NCI-H524 (cell line): ENCODE measurements at places on chromosomes 16 and 17.
A peak's percentile ranks its signal among the peaks of the same experiment; 100 is the strongest.

- no peak for DNase-seq
Measured at GRCh38 chr16:30481381-30481780, 8.8 kb downstream of the ITGAL start.

GRCh38 chr16:83302853-83303252 is 504.9 kb upstream of the HSBP1 start:
- no peak for DNase-seq

DNA sequence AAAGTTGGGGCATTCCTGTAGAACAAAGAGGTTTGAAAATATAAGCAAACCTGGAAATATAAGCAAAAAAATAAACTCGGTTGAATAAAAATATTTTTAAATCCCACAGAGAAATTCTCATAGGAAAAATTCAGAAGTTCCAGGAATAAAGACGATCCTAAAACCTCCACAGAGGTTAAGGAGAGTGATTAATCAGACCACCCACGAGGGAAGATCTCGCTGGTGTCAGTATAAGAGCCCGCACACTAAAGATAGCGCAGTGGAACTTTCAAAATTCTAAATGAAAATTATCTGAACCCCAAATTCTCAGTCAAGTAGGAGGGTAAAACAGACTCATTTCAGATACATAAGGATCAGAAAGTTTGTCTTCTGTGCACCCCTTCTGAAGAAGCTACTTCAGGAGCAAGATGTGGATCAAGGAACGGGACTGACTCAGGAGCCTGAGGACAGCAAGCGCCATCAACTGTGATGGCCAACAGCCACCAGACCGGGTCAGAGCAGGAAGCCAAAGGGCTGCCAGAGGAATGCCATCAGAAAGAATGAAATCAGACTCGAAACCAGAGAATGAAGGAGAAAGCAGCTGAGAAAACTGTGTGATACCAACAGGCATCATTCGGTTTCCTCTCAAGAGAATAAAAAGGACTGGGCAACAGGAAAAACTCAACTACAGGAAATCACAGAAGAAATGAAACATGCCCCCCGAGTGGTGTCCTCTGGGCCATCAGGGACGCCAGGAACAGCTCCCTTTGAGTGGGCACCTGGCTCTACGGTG is 66.9 kb downstream of the CYTH1 start:
- DNase-seq: no peak

- no peak for DNase-seq
Measured at GRCh38 chr17:48462946-48463345, 32.9 kb upstream of the SKAP1 start.

- peak; percentile 57 for DNase-seq
Measured at GRCh38 chr16:73232555-73233328, 184.8 kb upstream of the ZFHX3 start.

- DNase-seq: no peak
Measured at GRCh38 chr16:49478616-49479015, 105.0 kb downstream of the C16orf78 start.

DNA sequence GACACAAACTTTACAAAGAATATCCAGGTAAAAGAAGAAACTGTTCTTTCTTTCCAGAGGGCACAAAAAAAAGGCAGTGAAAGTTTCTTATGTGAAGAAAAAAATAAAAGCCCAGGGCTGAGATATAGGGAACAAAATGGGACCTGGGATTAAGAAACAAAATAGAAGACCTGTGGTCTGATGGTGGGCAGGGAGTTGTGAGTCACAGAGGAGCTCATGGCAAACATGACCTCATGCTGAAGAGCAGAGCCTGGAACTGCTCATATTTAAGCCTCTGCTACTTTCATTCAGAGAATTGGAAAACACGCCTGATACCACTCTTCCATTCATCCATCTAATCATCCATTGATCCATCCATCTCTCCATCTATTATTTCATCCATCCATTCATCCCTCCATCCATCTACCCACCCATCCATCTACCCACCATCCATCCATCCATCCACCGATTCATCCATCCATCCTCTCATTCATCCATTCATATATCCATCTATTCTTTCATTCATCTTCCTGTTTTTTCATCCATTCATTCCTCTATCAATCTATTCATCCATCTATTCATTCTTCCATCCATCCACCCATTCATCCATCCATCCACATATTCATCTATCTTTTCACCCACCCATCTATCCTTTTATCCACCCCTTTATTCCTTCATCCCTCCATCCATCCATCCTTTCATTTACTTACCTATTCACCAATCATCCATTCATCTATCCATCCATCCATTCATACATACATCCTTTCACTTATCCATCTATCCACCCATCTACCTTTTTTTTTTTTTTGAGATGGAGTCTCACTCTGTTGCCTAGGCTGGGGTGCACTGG is 30.0 kb downstream of the WFDC1 start:
- DNase-seq: no peak
